ENCODE measurements at places on chromosomes 6 and 20.

GRCh38 chr6:151763938-151764680, 43.4 kb upstream of the ESR1 start:
- DNase-seq = no peak

DNA sequence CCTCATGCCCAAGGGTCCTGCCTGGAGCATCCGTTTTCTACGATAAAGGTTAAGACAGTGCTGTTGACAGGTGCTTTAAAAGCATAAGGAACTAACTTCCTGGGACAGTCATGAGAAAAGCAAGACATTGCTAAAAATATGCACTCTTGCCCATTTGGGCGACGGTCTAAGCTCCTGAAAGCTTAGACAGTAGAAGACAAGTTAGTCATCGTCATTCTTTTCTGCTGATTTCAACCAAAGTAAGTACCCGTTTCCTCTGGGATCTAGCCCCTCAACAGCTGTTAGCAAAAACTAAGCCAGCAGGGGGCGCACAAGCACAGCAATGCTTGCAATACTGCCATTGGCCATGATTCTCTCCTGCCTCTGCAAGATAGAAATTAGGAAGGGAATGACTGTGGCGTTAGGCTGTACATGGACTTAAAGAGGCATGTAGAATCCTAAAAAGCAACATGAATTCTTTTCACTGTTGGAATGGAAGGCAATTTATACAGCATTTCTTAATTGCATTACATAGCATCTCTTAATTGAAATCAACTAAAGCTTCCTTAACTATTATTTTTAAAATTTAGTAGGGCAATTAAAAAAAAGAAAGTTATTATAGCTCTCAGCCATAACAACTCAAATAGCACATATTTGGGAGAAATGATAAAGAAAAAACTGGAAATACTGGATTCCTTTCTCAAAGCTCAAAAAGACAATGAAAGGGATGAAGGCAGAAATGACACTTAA, 147.8 kb upstream of the RALGAPA2 start:
- DNase-seq = peak; percentile 64

DNA sequence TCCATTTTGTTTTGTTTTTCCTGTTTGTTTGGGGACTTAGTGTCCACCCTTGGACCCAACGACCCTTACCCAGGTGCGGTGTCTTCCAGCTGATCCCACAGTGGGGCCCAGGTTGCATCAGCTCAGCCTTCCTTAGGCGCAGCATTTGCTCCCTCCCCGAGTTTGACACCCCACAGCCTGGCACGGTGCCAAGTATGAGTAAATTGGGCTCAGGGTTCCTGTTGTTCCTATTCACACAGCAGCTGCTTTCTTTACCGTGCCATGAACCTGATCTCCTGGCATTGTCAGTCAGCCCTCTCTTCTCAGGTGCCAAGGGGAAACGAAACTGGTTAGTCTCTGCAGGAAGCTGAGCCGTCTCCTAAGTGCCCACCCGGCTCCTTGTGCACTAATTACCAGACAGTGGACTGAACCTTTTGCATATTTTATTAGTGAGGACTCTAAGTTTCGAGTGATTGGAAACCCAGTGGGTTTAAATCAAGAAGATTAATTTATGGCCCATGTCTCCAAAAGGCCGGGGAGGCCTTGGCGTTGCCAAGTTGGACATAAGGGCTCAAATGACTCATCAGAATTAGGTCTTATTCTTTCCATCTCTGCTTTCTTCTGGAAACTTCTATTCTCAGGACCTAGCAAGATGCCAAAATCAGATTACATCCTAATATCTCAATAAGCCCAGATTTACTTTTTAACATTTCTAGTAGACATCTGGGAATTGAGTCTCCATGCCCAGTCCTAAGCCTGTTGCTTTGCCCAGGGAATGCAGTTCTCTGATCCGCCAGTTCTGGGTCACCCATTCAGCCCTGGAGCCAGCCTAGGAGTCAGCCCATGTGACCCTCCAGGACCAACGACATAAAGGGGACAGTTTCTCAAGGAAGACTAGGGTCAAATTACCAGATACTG, 68.8 kb downstream of the TSHZ2 start:
- no peak for DNase-seq

- no peak for DNase-seq
Measured at GRCh38 chr20:52103913-52104545, 87.5 kb downstream of the ZFP64 start.

- peak; percentile 47 for DNase-seq
Measured at GRCh38 chr20:461254-462198, 807 bp downstream of the TBC1D20 start.

DNA sequence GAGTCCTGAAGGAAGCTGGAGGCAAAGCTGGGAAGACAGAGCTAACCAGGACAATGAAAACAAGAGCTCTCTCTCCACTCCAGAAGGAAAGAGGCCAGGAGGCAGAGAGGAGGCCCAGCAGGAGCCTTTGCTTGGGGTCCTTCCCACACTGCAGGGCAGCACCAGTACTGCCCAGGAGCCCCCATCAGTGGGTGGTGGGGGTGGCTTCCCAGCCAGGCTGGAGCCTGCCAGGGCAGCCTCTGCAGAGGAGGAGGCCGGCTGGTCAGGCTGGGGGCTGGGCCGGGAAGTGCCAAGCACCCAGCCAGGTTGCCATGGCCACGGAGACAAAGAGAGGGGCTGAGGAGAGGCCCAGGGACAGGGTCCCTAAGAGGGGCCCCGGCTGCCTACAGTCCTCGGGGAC, 33.4 kb downstream of the PREX1 start:
- DNase-seq = no peak

DNA sequence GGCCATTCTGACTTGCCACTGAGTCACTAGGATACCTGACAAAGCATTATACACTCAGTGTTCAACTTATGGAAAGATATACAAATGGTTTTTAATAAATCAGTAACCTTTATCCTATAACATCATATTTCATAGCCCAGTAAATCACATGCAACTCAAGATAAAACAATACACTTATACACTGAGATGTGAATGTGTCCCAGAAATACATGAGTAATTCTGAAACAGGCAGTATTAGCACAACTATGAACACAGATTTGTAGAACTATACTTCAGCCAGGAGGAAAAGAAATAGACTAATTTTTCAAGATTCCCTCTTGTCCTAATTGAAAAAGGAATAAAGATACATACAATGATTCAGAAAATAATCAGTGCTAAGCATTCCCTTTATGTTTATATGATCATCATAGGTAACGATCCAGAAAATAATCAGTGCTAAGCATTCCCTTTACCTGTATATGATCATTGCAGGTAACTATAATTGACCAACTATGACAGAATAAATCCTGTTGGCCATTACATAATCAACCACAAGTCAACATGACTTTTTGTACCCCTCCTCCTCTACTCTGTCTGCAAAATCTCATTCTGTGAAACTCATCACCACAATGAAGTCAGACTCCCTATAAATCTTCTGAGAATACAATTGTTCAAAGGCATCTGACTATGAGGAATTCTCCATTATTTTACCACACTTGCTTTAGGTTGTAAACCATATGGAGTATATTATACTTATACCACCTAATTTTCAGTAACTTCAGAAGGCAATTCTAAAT, 30.3 kb downstream of the HACE1 start:
- no peak for DNase-seq

- no peak for DNase-seq
Measured at GRCh38 chr6:106783640-106784566, 154.5 kb downstream of the QRSL1 start.

GRCh38 chr6:90458353-90459224, 128.3 kb downstream of the MAP3K7 start:
- DNase-seq = no peak

GRCh38 chr6:149484733-149485700, at the start of gene ZC3H12D:
Gene ZC3H12D, minus strand, starts transcription at chr6:149485014. Its CDS starts 10,471 bp downstream, at chr6:149474543.
- peak; percentile 90 for DNase-seq

GRCh38 chr6:86723729-86724128, 213.6 kb upstream of the HTR1E start:
- DNase-seq = no peak

GRCh38 chr20:50729901-50730764, 1.2 kb upstream of the PARD6B start:
- no peak for DNase-seq

DNA sequence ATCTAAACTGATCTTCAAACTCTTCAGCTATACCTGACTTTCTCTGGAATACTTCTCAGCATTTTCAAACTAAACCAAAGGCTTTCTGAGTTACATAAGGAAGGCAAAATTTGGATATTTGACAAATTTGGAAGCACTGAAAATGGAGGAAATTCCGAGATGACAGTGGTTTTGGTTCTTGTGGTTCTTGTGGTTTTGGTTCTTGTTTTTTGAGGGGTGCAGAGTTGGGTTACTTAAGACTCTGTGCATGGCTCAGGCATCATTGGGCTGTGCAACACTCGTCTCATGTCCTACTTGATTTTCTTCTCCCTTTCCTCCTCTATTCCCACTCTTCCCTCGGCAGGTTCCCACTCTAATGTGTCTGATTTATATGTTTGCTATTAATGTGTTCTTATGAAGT, 78.0 kb downstream of the SLC22A3 start:
- peak; percentile 11 for DNase-seq

- DNase-seq = no peak
Measured at GRCh38 chr20:47688385-47689381, 96.6 kb downstream of the SULF2 start.

GRCh38 chr6:45590226-45590625, 212.5 kb upstream of the SUPT3H start:
- no peak for DNase-seq

GRCh38 chr20:62663145-62664018, 21.1 kb downstream of the SLCO4A1 start:
- no peak for DNase-seq

DNA sequence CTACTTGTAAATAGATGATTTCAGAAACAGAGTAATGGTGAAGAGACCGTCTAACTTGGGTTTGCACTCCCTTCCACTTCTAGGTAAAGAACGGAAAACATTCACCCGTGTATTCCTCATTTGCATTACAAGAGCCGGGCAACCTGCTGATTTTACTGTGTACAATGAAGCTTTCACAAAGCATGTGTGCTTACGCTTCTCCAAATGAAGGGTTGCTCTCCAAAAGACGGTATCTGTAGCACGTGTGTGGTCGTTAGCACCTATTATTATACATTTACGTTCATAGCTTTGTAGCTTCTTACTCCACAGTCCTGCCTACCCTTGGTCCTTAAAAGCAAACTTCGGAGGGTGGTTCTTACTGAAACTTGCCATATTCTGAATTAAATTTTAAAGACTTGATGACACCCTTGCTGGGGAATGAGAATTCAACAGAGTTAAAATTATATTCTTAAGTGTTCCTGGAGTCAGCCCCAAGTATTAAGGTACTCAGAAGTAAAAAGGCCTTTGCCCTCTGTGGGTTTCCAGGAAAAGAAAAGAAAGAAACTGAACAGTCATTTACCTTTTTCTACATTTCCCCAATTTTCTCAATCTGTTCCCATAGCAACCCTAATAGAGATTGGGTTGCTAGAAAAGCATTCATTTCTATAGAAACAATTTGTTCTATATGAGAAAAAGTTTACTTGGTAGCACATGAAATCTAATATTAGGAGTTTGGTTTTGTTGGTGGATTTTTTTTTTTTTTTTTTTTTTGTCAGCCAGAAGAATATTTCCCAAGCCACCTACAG, 61.9 kb upstream of the KCNG1 start:
- DNase-seq = no peak

- DNase-seq = no peak
Measured at GRCh38 chr20:56433221-56433879, 21.3 kb downstream of the CASS4 start.

DNA sequence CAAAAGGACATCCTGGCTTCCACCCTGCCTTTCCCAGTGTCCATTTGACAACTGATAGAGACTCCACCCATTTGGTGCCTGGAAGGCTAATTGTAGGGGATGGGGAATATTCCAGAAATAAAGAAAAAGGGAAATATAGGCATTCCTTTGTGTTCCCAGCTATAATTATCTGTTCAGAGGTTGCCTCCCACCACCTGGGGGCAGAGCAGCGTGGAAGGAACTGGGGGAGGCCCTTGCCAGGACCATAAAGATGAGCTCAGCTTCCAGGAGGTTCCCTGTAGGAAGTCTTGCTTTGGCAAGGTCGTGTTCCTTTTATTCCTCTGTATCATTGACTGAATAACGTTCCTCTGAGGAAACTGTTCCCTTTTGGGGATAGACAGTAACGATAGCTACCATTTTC, 214.7 kb downstream of the TFAP2C start:
- DNase-seq = no peak

GRCh38 chr20:57664924-57665588, 44.8 kb downstream of the PMEPA1 start:
- no peak for DNase-seq

GRCh38 chr20:34626992-34627391, 49.9 kb downstream of the PIGU start:
- no peak for DNase-seq

- no peak for DNase-seq
Measured at GRCh38 chr6:81767163-81767891, 14.8 kb upstream of the TENT5A start.

- DNase-seq = no peak
Measured at GRCh38 chr6:123503619-123504018, 133.1 kb downstream of the TRDN start.

GRCh38 chr6:56757588-56757984, 114.9 kb upstream of the DST start:
- peak; percentile 3 for DNase-seq

GRCh38 chr6:76422511-76423213, 350.2 kb upstream of the IMPG1 start:
- DNase-seq = no peak

GRCh38 chr6:129211626-129212025, 328.7 kb downstream of the LAMA2 start:
- no peak for DNase-seq

DNA sequence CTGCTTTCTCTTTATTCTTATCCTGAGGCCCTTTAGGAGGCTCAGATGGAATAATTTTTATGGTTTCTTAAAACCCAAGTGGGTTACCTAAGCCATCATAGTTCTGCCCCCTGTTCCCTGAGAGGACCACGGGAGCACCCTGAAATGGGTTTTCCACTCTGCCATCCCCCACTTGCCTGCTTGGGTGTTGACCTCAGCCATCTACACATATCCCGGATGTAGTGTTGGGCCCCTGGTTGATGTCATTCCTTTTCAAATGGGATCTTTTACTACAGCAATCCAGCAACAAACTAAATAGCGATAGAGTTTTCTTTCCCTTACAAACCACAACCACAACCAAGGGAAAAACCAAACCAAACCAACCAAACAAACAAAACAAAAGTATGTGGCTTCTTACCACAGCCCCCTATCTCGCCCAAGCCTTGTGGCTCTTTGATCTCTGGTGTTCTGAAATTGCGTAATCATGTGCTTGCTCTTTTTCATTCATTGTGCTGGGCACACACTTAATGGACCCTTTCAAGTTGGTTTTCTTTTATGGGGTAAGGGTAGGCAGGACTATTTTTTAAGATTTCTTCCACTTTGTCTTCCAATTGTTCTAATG, 154.9 kb downstream of the ESR1 start:
- DNase-seq = peak; percentile 22

- DNase-seq = no peak
Measured at GRCh38 chr20:44206132-44206531, 4.4 kb downstream of the OSER1 start.

DNA sequence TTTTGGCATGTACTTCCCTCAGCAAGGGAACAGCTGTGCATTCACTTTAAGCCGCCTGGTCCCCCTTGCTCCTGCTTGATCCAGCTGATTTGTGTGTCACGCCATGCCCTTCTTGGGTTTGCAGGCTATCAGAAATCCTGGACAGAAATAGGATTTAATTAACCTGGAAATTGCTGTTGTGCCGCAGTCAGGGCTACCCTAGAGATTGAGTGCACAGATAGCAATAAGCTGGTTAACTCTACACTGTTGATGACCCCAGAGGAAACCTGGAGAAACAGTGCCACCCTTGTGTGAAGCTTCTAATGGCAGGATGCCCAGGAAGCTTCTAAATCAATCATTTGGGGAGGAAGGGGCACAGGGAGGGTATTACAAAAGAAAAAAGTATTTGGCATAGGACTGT, 199.0 kb downstream of the JARID2 start:
- DNase-seq = no peak
